ENCODE measurements at places on chromosomes 5 and 9.

- DNase-seq, result no peak
Observed at GRCh38 chr9:117104206-117104605, 310.7 kb downstream of the ASTN2 start.

DNA sequence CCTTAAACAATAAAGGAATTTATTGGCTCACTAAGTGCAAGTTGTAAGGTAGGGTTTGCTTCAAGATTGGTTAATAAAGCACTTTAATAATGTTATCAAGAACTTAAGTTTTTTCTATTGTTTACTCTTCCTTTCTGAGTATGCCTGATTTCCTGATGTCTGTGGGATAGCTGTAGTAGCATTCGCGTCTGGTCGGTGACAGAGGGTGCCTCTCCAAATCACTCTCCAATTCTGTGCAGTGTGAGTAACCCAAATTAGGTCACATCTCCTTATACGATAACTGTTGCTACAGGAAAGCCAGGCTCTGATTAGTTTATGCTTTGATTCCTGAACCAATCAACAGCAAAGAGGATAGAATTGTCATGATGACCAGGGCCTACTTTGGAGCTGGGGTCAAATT, 90.7 kb downstream of the CCDC192 start:
- no peak for DNase-seq

GRCh38 chr5:151072630-151073025, 8.2 kb downstream of the TNIP1 start:
- no peak for DNase-seq

- peak; percentile 42 for DNase-seq
Observed at GRCh38 chr9:135661816-135662560, 1.1 kb upstream of the LCN9 start.

DNA sequence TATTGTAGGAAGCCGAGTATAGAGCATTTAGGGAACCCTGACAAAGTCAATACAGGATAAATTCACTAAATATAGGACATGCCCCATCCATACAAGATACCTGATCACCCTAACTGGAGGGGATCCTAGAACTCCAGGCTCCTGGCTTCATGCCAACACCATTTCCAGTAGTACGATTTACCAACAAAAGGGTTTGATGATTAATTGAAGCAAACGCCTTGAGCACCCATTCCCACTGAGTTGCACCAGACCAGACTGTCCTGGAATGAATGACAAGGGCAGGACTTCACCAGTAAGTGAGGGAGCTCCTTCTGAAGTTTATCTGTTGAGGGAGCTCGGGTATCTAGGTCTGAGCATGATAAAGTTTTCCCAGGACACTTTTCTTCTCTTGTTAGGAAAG, 327.2 kb upstream of the MSX2 start:
- DNase-seq, result no peak

DNA sequence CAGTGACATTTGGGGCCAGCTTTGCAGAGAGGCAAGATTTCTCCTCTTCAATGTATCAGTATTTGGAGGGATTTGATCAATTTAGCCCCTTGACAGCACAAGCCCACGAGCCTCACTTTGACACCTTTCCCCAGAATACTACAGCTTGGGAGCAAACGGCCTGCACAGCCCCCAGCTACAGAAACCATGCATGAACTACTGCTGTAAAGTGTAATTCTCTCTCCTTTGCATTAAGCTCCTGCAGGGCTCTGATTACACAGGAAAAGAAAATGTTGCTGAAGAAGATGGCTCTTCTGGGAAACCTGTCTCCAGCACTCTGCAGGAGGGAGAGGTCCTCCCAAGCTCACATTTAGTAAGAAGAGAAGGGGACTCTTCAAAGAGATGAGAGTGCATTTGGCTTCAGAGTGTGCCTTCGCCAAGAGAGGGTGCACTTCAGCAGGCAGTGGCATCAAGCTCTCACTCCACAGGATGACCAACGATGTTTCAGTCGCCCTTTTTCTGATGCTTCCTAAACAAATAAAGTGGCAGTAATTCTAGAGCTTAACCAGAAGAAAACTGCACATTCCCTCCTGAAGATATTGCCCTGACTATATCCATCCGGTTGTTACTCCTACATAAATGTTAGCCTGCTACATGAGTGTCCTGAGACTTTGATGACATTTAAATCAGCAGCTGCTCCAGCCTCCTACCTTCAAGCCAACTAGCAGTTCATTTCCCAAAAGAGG, 272.2 kb downstream of the AUH start:
- DNase-seq, result no peak

DNA sequence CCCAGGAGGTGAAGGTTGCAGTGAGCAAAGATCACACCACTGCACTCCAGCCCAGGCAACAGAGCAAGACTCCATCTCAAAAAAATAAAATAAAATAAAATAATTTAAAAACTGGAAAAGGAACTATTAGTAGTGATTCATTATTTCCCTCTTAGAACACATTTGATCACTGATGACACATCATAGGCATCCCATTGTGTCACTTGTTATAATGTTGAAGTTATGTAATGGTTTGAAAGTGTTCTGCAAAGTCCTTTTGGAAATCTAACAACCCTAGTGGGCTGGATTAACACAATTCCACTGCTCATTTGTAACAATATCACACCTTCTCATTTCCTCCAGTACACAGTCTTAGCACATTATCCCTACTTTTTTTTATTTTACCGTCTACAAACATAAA, 81.8 kb upstream of the LMNB1 start:
- no peak for DNase-seq

- DNase-seq, result no peak
Observed at GRCh38 chr5:99614888-99615287, 686.1 kb upstream of the CHD1 start.

DNA sequence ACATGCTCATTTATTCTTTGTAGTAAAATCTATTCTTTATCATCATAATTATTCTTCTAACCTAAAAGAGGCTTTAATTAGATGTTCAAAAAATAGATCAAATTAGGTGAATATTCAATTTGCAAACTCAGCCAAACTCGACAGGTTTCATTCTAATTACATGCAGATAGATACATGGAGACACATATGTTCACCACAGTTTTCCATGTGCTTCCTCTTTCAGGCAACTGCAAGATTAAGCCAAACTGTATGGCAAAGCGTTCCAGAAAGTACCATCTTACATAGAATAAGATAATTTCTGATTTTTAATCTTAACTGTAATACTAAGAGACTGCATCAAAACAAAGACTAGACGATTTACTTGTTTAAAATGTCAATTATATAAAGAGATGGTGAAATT, 868.7 kb upstream of the DMAC1 start:
- DNase-seq, result no peak

GRCh38 chr5:105617436-105618215, 2053.1 kb downstream of the EFNA5 start:
- no peak for DNase-seq

- DNase-seq, result no peak
Observed at GRCh38 chr5:94709277-94709676, 90.8 kb downstream of the SLF1 start.

DNA sequence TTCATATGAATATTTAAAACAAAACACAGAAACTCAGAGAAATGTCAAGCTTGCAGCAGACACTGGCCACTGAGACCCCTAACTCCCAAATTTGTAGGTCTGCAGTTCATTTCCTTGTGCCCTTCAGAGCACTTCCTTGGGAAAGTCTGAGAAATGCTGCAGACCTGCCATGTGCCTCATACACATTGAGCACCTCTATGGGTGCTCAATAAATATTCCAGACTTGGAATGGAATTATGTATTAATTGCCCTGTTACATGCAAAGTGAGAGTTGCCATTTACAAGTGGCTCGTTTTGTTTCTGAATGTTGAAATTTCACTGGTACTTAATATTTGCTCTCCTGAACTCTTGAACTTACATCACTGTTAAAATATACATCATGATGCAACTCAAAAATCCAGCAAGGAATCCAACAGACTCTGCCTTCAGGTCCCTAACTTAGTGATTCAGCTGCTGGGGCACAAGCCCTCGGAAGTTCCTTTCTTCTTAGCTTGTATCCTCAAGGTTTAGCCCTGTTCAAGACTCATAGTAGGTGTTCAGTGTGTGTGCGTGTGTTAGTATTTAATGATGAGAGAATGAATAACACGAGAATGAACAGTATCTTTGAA, 90.6 kb downstream of the PTCD2 start:
- DNase-seq, result no peak

- DNase-seq, result no peak
Observed at GRCh38 chr5:35828082-35828598, 28.6 kb upstream of the IL7R start.

GRCh38 chr5:72138943-72139521, 31.8 kb downstream of the MAP1B start:
- DNase-seq, result no peak

- DNase-seq, result no peak
Observed at GRCh38 chr9:22595805-22596204, 149.2 kb downstream of the DMRTA1 start.

- no peak for DNase-seq
Observed at GRCh38 chr9:37693260-37693659, 42.5 kb downstream of the FRMPD1 start.

- DNase-seq, result peak; percentile 22
Observed at GRCh38 chr9:39588500-39589137, 233.2 kb downstream of the SPATA31A1 start.

- DNase-seq, result peak; percentile 61
Observed at GRCh38 chr9:69121155-69122081, 52.7 kb upstream of the TJP2 start.

DNA sequence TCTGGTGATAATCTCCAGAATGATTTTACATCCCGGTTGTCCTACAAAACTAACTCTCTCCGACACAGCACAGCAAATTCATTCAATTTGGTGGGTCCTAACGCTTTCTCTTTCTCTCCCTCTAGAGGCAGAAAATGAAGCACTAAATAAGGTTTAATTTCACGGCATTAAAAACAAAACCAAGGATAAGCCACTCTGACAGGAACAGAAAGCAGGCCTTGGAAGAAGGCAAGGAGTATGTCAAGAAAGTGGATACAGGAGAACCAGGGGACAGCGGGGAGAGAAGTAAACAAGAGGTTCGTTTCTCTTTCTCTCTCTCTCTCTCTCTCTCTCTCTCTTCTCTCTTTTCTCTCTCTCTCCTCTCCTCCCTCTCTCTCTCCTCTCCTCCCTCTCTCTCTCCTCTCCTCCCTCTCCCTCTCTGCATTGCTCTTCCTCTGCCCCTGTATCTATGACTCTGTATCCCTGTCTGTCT, 49.8 kb downstream of the EBF1 start:
- DNase-seq, result peak; percentile 22

DNA sequence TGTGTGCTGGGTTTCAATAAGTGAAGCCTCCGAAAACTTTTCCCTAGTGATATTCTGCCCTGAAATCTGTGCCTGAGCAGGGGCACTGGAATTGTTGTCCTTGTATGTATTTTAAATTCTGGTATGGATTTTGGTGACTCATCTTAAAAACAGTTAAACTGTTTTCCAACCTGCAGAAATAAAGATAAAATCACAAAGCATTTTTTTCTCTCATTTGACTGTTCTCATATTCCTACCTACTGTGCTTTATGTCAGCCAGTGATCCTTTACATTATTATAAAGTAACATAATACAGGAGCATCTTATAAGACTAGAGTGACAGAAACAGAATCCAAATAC, 10.9 kb upstream of the TAF11L2 start:
- DNase-seq, result no peak

DNA sequence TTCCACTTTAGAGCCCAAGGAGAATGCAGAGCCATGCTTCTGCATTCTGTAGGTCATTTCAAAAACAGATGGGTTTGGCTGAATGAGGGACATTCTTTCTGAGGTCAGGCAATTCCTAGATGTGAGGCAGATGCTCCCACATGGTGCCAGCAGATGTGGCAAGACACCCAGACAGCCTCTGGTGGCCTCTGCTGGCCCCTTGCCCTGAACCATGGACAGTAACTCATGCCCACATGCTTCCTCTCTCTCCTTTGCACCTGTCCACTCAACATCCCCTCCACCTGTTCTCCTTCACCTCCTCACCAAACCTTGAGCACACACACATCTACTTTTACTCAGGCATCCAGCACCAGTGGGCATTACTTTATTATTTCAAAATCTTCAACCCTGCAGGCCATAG, 252.3 kb downstream of the DNAH5 start:
- no peak for DNase-seq

- no peak for DNase-seq
Observed at GRCh38 chr5:153361735-153362409, 128.6 kb upstream of the GRIA1 start.

- no peak for DNase-seq
Observed at GRCh38 chr5:44774279-44774880, 34.4 kb upstream of the MRPS30 start.

DNA sequence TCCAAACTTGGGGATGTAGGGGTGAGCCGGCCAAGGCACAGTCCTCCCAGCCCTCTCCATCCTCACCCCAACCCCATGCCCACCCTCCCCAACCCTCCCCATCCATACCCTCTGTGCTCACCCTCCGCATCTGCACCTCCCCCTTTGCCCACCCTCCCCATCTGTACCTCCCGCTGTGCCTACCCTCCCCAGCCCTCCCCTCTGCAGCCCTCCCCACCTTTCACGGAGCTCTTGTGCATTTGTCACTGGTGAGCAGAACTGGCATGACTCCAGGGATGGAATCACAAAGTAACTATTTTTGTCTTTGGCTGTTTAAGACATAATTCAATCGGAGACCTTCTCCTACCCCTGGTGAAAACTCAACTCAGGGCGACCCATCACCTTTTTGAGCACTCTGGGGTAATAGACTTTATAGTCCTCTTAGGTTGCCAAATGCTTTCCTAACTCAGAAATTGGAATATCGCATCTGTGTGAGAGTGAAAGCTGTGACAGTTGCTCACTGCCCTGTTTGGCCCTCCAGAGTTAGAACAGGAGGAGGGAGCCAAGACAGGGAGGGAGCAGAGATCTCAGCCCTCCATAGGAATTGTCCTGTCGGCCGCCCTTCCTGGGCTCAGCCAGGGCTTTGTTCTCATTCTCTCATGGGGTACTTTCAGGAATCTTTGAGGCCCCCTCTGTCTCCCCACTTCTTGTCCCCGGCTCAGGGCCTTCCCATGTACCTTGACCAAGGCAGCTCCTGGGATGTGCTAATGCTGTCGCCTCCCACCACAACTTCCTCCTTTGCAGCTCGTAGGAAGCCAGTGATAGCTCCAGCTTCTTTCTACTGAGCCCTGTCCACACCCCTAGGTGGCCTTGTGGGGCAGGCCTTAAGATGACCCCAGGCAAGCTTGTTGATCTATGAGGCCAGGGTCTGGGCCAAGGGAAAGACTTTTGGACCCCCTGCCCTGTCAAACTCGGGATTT, 36.2 kb downstream of the OTULIN start:
- no peak for DNase-seq

DNA sequence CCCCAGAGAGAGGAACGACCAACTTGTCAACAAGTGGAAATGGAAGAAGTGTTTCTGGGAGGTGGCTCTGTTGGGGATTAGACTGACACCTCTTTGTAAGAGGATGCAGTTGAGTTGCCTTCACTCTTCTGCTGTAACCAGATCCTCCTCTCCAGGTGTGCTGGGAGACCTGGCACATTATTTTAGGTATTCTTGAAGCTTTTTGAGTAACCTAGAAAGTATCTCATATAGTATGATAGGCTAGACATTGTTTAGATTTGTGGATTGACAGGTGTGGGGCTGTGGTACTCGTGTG, 21.6 kb downstream of the SNX30 start:
- no peak for DNase-seq

DNA sequence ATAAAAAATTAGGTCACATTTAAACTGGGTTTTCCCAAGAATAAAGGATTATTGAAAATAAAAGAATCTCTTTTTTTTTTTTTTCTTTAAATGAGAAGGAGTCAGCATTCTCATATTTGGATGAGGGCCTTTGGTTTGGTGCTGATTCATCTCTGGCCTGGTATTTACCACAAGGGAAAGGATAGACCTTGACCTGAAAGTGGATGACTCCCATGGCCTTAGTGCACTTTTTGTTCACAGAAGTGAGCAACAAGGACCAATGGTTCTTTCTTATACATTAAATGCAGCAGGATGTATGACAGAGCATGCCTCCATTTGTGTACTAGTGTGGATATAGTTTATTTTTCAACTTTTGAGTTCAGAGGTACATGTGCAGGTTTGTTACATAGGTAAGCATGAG, 6.9 kb downstream of the YTHDC2 start:
- DNase-seq, result no peak
